ENCODE measurements at places on chromosomes 5 and 9.

- no peak for DNase-seq
These were observed 206.2 kb downstream of the MEF2C start for GRCh38 chr5:88676637-88677375.

DNA sequence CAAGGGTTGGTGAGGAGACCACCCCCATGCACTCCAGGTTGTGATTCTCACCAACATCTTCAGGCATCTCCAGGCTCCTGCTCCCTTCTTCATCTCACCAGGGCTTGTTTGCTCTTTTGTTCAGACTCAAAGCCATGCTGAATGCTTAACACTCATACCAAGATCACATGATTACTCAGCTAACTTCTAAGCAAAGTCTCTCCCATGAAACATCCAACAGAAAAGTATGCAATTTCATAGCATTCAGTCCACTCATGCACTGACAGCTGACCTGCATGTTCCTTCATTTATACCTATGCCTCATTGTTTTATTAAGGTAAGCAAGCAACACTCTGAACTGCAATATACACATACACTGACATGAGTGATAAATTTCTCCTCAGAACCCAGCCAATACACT, 69.0 kb downstream of the SHC3 start:
- DNase-seq: no peak

- DNase-seq: no peak
These were observed 38.6 kb downstream of the EXOSC2 start for GRCh38 chr9:130732136-130732535.

DNA sequence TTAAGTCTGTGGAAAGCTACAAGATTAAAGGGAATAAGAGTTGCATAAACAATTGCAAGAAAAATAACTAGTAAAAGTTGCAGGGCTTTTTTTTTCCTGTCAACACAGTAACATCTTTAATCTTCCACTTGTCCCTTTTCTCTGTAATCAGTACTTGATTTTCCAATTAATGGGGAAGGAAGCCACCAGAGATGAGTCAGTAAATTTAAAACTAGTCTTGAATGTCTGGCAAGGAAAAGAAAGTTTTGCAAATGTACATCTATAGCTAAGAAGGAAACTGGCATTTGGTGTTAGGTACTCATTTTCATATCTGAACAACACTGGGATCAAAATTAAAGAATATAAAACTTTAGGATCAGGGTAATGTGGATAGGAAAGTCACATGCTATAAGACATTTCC, 17.1 kb downstream of the DAP start:
- no peak for DNase-seq

GRCh38 chr9:131734165-131734610, 5.7 kb downstream of the RAPGEF1 start:
- DNase-seq: no peak

Measured in NCI-H2107 (cell line).